ENCODE measurements at places on chromosomes 4 and X.

- no peak for DNase-seq
These were observed 1860.7 kb upstream of the PCDH10 start for GRCh38 chr4:131288441-131288840.

- no peak for DNase-seq
These were observed 75.5 kb downstream of the ING2 start for GRCh38 chr4:183580370-183580769.

- DNase-seq: no peak
These were observed 331.1 kb downstream of the ADGRL3 start for GRCh38 chr4:61531188-61531587.

DNA sequence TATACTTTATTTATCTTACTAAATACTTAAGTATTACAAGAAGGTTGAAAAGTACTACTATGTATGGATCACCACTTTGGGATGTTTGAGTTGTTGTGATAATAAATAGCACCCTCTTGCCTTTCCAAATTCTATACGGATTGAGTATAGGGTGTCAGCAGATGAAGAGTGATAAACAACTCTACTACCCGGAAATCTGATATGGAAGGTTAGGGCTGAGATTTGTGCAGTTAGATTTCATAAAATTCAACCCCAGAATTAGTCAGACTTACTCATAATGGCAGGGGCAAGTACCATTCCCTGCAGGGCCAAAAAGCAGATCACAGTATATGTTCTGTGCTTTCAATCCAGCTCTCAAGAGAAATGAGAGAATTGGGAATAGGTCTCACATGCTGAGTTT, 1008.9 kb upstream of the PCDH7 start:
- DNase-seq: no peak

DNA sequence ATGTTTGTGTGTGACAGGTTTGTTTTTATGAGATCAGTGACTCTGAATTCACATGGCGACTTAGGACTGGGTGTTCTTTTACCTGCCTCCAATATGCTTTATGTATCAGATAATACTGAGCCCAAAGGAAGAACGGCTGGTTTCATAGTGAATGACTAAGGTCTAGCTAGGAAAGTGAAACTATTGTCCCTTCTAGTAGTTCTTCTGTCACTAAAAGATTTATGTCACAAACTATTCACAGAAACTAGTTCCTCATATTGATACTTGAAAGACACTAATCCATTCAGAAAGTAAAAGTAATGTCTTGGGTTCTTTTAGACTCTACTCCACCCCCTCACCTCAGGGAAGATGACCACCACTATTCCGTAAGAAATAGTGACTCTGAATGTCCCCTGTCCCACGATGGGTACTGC, 81.7 kb downstream of the EGF start:
- no peak for DNase-seq

DNA sequence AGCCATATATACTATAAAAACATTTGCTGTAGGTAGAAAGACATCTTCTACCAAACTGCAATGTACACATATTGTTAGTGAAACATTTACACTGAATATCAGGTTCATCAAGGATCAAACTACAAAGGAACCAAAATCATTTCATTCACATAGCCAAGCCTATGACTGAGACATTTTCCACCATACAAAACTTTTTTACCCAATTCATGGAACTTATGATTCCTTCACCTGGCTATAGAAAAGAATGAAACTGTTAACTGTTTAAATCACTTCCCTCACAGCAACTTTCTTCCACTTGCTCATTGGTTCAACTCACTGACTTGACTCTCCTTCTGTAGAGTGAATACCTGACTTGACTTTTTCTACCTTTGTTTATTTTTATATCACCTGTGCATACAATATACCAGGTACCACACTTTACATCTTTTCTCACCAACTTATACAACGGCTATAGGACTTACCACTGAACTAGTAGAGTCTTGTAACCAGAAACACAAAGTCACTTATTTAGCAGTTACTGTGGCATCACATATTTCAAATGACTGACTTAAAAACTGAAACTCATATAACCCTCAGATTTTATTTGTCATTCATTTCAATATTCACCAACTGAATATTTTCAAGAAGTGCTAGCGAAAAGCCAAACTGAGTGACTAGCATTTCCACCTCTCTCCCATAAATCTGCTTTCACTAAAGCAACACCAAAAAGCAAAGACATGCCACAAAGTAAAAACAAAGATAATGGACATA, 30.9 kb downstream of the CAMK2D start:
- no peak for DNase-seq

GRCh38 chr4:119980456-119980855, 86.2 kb downstream of the MAD2L1 start:
- no peak for DNase-seq

GRCh38 chr4:80999943-81000342, 30.6 kb upstream of the BMP3 start:
- DNase-seq: no peak

DNA sequence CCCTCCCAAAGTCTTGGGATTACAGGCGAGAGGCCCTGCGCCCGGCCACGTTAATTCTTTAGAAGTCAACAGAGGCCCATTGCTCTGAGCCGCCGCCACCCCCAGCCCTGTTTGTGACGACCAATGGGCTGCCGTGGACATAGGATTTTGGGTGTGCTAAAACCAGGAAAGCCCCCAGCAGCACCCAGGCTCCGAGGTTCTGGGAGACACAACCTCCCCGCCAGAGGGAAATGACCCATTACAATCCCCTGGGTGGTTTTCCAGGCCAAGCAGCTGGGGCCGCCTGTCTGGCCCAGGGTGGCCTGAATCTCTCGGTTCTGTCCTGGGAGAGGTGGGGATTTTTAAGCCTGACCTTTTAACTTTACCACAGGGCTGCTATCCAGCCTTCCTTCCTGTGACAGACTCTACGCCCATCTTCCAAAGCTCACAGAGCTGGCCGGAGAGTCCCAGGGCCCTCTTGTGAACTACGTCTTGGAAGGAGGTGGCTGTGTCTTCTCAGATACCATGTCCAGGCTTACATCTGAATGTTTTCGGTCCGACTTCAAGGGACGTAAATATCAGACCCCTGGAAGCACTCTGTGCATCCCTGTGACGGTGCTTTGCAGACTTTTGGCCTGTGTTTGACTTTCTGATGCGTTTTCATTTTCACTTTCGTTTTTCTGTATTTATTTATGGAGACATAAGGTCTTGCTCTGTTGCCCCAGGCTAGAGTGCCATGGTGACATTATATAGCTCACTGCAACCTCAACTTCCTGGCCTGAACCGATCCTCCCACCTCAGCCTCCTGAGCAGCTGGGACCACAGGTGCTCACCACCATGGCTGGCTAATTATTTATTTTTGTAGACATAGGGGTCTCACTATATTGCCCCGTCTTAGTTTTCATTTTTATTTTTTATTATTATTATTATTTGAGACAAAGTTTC, 36.0 kb downstream of the P2RY8 start:
- no peak for DNase-seq

- no peak for DNase-seq
These were observed 10.5 kb downstream of the SEPTIN11 start for GRCh38 chr4:76960014-76960413.

- no peak for DNase-seq
These were observed 1244.5 kb downstream of the PCDH7 start for GRCh38 chr4:31964685-31965084.

DNA sequence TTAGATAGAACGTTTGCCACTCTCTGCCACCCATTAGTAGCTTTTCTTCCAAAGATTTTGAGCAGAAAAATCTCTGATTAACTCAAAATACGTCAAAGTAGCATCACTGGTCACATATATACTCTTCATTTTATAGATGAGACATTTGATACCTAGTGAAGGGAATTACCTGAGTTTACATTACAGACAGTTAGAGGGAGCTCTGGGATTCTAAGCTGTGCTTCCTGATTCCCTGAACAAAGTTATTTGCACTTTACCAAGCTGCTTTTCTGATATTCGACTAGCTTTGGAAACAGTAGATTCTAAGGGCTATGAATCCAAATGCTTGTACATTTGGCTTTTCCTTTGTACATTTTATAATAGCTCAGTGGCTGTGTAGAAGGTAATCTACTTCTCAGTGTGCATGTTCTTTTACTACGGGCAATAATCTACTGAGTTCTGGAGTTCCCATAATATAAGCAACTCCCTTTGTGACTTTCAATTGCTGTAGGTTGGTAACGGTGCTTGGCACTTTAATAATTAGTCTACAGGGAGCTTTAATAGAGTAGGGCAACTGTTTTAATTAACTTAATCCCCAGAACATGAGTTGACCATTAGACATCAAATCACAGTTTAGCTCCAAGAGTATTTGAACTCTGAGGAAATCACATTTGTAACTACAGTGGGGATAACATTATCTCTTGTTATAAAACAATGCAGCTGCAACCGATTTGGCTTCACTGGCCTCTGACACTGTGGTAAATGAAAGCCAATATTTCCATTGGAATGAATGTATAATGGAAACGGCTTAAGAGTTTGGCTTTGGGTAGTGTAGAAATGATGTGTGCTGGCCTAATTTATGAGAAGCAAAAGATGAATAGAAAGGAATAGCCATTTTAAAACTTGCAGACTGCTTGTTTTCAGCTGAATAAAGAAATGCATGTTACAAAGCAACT, 1602.4 kb downstream of the STIM2 start:
- no peak for DNase-seq

DNA sequence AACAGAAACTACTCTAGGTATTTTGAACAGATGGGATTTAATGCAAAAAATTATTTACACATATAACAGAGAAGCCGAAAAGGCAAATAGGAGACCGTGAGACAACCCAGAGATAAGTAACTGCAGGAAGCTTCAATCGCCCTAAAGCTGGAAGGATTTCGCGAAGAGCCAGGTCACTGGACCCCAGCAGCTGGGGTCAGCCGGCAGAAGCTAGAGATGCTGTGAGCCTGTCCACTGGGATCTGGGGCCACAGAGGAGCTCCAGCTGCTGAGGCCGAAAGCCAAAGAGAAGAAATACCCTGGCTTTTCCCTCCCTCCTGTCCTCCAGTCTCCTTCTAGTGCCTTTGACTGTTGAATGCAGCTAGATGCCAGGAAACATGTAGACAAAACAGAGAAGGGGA, 192.8 kb upstream of the BCOR start:
- DNase-seq: no peak

DNA sequence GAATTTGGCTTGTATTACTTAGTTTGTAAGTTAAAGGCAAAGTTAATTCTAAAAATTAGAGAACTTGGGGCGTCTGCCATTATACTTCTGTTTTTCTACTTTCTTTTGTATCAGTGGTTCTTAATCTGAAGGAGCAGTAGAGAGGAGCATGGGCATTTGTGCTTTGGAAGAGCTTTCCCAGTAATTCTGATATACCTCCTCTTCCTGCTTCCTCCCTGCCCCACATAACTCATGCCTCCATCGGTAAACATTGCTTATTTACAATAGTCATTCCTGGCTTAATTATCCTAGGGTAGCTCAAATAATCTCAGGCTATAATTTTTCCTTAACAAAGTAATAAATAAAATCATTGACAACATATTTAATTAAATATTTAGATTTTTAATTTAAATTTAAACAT, 37.1 kb upstream of the SPARCL1 start:
- DNase-seq: no peak

GRCh38 chrX:102711872-102712215, 404 bp upstream of the GPRASP2 start:
- no peak for DNase-seq

- no peak for DNase-seq
These were observed 62.5 kb downstream of the CD40LG start for GRCh38 chrX:136710325-136710951.

DNA sequence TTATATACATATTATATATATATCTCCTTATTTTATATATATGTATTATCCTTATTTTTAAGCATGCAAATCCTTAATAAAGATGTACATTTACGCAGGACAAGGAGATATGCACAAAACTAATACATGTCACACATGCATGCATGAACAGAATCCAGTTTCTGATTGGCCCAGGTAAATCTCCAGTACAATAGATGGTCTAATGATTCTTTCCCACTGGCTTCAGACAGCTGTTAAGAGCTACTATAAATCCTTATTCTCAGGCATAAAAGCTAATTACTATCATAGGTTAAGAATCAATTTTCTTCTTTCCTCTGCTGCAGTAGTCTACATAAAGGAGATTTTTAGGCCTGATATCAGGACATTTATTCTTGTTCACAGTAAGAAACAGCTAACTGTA, 689.8 kb downstream of the KCTD8 start:
- DNase-seq: no peak

DNA sequence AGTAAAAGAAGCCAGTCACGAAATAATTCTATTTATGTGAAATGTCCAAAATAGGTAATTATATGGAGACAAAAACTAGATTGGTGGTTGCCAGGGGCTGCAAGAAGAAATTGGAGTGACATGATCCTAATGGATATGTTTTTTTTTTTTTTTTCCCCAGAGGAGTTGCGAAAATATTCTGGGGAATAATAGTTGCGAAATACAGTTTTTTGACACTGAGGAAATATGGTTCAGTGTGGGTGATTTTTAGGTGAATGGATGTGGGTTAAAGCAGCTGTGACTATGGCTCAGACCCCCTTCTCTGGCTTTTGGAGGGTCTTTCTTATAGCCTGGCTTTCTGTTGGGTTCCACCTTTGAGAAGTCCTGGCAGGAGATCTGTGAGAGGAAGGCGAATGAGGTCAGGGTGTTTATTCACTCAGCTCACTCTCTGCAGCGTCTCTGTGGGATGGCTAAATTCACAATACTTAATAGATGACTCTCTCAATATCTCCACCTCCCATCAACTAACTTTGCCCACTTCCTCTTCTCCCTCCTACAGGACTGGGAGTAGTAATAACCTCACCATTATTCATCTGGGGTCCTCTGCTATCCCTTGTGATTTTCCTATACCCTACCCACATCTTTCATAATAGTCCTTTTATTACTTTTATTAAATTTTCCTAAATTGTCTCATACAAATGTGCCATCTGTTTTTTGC, 15.3 kb upstream of the RAB9B start:
- DNase-seq: no peak

GRCh38 chr4:11430536-11430935, 1.8 kb upstream of the HS3ST1 start:
- no peak for DNase-seq

DNA sequence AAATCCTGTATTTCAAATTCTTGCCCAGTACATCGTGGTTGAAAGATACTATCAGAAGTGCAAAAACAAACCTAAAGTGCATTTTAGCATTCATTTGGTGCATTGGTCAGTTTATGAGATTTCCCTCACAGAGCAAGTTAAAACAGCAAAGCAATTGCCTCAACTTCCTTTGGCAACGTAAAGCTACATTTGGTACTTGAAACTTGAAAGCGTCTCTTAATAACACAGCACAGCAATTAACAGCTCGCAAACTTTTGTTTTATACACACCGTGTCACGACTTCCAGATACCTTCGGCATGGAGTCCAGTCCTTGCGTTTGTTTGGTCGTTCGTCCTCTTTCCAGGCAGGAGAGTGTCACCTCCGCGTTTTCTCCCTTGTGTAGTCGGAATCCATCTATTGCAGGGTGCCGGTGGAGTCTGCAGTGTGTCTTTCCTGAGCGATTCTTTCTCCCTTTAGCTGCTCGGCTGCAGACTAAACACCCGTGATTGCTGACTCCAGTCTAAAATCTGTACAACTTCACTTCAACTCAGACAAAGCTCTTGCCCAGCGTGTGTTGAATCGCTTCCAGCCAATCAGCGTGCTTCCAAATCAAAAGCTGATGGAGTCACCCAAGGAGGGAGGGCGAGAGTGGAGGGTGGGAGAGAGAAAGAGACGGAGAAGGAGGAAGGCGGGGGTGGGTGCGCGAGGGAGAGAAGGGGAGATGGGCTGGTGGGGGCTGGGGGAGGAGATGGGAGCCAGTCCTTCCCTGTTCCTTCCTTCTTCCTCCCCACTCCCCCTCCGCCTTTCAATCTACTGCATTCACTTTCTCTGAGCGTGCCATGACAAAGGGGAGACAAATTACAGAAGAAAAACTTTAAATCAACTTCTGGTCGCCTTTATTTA, at the start of gene PCDH18:
Gene PCDH18, minus strand, starts transcription at position 509 of the 883 bp plus-strand sequence. Its CDS starts 406 bp downstream, at position 103.
- peak; percentile 60 for DNase-seq

- DNase-seq: no peak
These were observed 10.8 kb upstream of the SFRP2 start for GRCh38 chr4:153799694-153800074.

All from omental fat pad (tissue), 4 donors.